ENCODE measurements at places on chromosomes 7 and 10. TPM values are rescaled to one million over a fixed set of nuclear protein-coding genes. Genes with fewer than 3 reads are reported as not detected.

The LRRC18 gene
- not detected for total RNA-seq

The ODAD2 gene
- total RNA-seq, result not detected

The PBLD gene
- total RNA-seq, result 0.69 TPM

The CYP26C1 gene
- total RNA-seq, result not detected

The PNLIPRP1 gene
- not detected for total RNA-seq

The GPR141 gene
- total RNA-seq, result not detected

The VSTM4 gene
- total RNA-seq, result 0.06 TPM

The POMZP3 gene
- total RNA-seq, result 6.9 TPM

The CXCL12 gene
- total RNA-seq, result not detected

The PFKFB3 gene
- total RNA-seq, result 157 TPM

The NUTM2E gene
- 0.28 TPM for total RNA-seq

GRCh38 chr10:58662314-58662713 lies 149.6 kb downstream of the BICC1 start:
- H3K27me3 ChIP-seq, result no peaks in the 10 kb centered on the region
- no peak overlapping the region for H3K27ac ChIP-seq
- H3K4me1 ChIP-seq, result no peaks in the 10 kb centered on the region

GRCh38 chr10:33804584-33804983 lies 470.1 kb upstream of the NRP1 start:
- no peak for ATAC-seq
- no peaks in the 10 kb centered on the region for H3K36me3 ChIP-seq
- no peak overlapping the region for H3K27ac ChIP-seq
- no peaks in the 10 kb centered on the region for H3K4me1 ChIP-seq

GRCh38 chr10:102773986-102774385 lies 30.2 kb downstream of the WBP1L start:
- H3K27me3 ChIP-seq, result no peaks in the 10 kb centered on the region
- H3K27ac ChIP-seq, result peak overlapping the region; percentile 61
- peaks cover 43% of the 10 kb centered on the region for H3K4me1 ChIP-seq
- peak overlapping the region; percentile 4 for H3K4me3 ChIP-seq
- H3K36me3 ChIP-seq, result peaks cover 26% of the 10 kb centered on the region
- peak; percentile 30 for ATAC-seq

GRCh38 chr7:6395898-6396595 lies 51.7 kb downstream of the DAGLB start:
- no peaks in the 10 kb centered on the region for H3K27me3 ChIP-seq
- H3K36me3 ChIP-seq, result peaks cover 83% of the 10 kb centered on the region
- H3K4me1 ChIP-seq, result peaks cover 40% of the 10 kb centered on the region
- peak overlapping the region; percentile 6 for H3K4me3 ChIP-seq
- H3K27ac ChIP-seq, result peak overlapping the region; percentile 87

- H3K36me3 ChIP-seq, result peaks cover 5% of the 10 kb centered on the region
- no peak overlapping the region for H3K4me3 ChIP-seq
- no peaks in the 10 kb centered on the region for H3K27me3 ChIP-seq
- ATAC-seq, result no peak
- no peak overlapping the region for H3K27ac ChIP-seq
These were observed 116.2 kb upstream of the SH2B2 start for GRCh38 chr7:102170393-102170970.

- H3K4me3 ChIP-seq, result no peak overlapping the region
- no peak overlapping the region for H3K27ac ChIP-seq
- no peaks in the 10 kb centered on the region for H3K36me3 ChIP-seq
These were observed 63.5 kb upstream of the PTN start for GRCh38 chr7:137407078-137407477.

DNA sequence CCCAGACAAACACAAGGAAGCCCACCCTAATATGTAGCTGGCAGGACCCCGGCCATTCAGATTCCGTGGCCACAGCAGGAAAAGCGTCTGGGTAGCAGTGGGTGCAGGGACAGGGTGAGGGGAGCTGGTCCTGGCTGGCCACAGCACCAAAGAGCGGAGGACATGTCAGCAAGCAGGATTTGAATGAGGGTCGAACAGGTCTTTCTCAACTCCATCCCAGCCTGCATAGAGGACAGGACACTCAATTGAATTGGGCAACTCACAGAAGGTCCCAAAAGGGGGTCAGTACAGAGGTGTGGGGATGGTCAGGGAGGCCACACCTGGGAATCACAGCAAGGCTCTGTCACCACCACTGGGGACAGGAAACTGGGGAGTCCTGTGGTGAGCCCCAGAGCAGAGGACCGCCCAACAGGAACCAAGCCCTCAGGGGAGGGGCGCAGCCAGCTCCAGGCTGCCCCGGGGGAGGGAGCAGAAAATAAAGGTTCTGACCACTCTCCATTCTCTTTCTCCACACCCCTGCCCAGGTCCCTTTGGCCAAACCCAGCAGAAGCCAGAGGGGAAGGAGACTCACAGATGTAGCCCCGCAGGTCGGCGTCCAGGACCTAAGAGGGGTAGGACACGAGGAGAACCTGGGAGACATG lies 108.7 kb upstream of the PPP2R2D start:
- no peak overlapping the region for H3K4me3 ChIP-seq
- H3K27me3 ChIP-seq, result peaks cover 24% of the 10 kb centered on the region
- H3K27ac ChIP-seq, result no peak overlapping the region
- H3K36me3 ChIP-seq, result no peaks in the 10 kb centered on the region
- no peaks in the 10 kb centered on the region for H3K4me1 ChIP-seq
- ATAC-seq, result no peak

DNA sequence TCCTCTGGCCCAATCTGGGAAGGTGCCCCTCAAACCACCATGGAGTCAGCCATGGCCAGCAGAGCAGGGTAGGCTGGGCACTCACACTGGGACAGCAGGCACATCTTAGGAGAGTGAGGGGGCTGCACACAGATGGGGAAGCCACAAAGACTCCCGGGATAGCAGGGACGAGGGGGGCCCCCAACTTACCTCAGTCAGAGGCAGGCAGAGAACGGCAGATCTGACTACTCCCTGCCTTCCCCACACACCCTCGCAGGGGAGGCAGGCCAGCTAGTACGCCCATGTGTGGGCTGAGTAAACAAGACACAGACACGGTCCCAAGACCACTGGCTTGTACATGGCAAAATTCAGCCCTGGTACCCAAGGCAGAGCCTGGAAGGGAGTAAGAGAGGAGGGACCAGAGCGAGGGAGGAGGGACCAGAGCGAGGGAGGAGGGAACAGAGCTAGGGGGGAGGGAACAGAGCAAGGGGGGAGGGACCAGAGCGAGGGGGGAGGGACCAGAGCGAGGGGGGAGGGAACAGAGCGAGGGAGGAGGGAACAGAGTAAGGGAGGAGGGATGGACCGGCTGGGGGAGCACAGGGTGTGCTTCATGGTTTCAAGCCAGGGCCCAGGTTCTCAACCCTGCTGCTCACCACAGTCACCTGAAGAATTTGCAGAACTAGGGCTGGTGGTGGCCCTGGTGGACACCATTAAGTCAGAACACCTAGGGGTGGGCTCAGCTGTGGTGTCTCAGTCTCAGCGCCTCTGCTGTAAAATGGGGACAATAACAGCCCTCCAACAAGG lies 73.8 kb downstream of the RGS10 start:
- no peaks in the 10 kb centered on the region for H3K36me3 ChIP-seq
- no peaks in the 10 kb centered on the region for H3K27me3 ChIP-seq
- no peak overlapping the region for H3K27ac ChIP-seq
- no peak for ATAC-seq

- ATAC-seq, result no peak
- H3K36me3 ChIP-seq, result no peaks in the 10 kb centered on the region
- H3K4me3 ChIP-seq, result no peak overlapping the region
- no peaks in the 10 kb centered on the region for H3K4me1 ChIP-seq
These were observed 214.8 kb upstream of the CTBP2 start for GRCh38 chr10:125375210-125375609.

- peak overlapping the region; percentile 50 for H3K27ac ChIP-seq
- H3K4me3 ChIP-seq, result no peak overlapping the region
- peak; percentile 77 for ATAC-seq
- peaks cover 13% of the 10 kb centered on the region for H3K27me3 ChIP-seq
- no peaks in the 10 kb centered on the region for H3K36me3 ChIP-seq
These were observed 30.4 kb downstream of the DDC start for GRCh38 chr7:50534690-50535290.

DNA sequence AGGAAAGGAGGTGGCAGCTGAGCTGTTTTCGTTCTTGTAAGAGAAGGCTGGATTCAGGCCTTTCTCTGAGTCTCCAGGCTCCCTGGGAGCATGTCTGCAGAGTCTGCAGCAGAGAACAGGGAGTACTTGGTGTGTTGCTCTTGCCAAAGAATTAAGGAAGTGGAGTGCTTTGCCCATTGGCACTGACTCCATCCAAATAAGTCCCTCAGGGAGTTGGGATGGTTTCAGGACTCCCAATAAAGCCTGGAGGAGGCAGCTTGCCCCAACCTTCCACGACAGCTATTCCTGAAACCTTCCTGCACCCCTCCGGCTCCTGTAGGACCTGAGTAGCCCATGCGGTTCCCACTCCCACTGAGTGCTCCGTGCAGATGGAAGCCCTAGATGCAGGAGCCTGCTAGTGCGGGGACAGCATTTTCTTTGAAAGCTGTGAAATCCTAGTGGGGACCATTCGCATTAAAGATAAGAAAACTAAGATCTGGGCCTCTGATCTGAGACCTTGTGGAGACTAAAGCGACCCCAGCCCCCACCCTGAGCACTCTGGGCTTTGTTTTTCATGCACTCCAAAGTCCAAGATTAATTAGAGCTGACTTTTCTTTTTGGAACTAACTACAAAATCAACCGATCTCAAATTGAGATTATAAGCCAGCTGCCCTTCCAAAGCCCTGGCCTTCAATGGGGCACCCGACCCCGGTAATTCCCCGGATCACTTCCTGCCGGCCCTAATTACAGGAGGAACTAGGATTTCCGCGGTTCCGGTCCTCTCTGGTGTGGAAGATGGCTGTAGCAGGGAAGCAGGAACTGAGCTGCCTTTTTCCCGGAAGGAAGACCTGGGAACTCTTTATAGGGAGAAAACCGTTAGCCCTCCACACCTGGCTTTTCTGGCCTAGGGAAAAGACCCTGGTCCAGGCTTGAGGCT lies 110.2 kb downstream of the COL13A1 start:
- H3K4me1 ChIP-seq, result no peaks in the 10 kb centered on the region
- peaks cover 7% of the 10 kb centered on the region for H3K27me3 ChIP-seq

DNA sequence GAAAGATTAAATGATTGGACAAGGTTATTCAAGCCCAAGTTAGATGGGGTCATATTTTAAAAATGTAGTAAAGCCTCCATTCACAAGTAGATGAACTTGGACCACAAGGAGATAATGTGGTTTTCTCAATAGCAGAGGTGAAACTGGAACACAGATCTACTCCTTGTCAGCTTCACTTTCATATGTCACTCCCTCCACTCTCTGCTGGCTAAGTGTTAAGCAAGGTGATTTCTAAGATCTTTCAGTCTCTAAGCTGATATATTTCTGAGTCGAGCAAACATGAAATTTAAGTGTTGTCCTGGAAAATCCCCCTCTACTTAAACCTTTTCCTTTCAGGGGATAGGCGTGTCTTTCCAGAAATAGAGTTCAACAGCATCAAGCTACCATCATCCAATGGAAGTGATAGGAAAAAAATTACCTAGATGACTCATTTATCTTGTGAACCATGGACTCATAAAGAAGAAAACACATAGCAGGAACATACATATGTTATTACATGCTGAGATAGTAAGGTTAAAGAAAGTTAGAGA lies 275.0 kb downstream of the PTEN start:
- no peaks in the 10 kb centered on the region for H3K36me3 ChIP-seq
- no peak overlapping the region for H3K27ac ChIP-seq
- no peaks in the 10 kb centered on the region for H3K27me3 ChIP-seq
- peak; percentile 96 for ATAC-seq
- peak overlapping the region; percentile 16 for H3K4me3 ChIP-seq

GRCh38 chr10:3110782-3111620 lies 43.7 kb downstream of the PFKP start:
- ATAC-seq, result no peak
- peaks cover 91% of the 10 kb centered on the region for H3K36me3 ChIP-seq
- peaks cover 7% of the 10 kb centered on the region for H3K4me1 ChIP-seq
- no peaks in the 10 kb centered on the region for H3K27me3 ChIP-seq

- no peak overlapping the region for H3K27ac ChIP-seq
- H3K4me1 ChIP-seq, result peaks cover 7% of the 10 kb centered on the region
- peaks cover 26% of the 10 kb centered on the region for H3K27me3 ChIP-seq
- no peak for ATAC-seq
These were observed 19.7 kb downstream of the AFAP1L2 start for GRCh38 chr10:114384601-114385000.

DNA sequence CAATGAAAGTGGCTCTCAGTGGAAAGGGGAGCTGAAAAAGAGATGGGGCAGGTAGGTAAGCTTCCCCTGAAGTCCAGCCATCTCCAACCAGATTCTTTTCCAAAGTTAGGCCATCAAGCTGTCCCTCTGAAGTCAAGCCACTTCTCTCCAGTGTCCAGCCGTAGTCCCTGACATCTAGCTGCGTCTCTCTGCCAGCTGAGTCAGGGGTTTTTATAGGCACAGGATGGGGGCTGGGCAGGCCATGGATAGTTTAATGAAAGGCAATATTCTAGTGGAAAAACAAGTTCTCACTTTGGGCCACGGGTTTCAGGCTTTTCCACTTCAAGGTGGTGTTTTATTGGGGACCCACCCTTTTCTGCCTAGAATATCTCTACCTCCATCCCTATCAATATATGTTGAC lies 36.8 kb downstream of the AVL9 start:
- H3K4me1 ChIP-seq, result peaks cover 18% of the 10 kb centered on the region
- H3K27me3 ChIP-seq, result no peaks in the 10 kb centered on the region
- H3K36me3 ChIP-seq, result peaks cover 4% of the 10 kb centered on the region

- no peaks in the 10 kb centered on the region for H3K36me3 ChIP-seq
- no peaks in the 10 kb centered on the region for H3K27me3 ChIP-seq
- no peak overlapping the region for H3K4me3 ChIP-seq
- H3K27ac ChIP-seq, result no peak overlapping the region
- no peaks in the 10 kb centered on the region for H3K4me1 ChIP-seq
These were observed 123.3 kb downstream of the USP6NL start for GRCh38 chr10:11488126-11488525.

- no peak overlapping the region for H3K27ac ChIP-seq
- no peaks in the 10 kb centered on the region for H3K36me3 ChIP-seq
- no peak overlapping the region for H3K4me3 ChIP-seq
- H3K27me3 ChIP-seq, result no peaks in the 10 kb centered on the region
These were observed 57.7 kb downstream of the MYPN start for GRCh38 chr10:68166871-68167585.

DNA sequence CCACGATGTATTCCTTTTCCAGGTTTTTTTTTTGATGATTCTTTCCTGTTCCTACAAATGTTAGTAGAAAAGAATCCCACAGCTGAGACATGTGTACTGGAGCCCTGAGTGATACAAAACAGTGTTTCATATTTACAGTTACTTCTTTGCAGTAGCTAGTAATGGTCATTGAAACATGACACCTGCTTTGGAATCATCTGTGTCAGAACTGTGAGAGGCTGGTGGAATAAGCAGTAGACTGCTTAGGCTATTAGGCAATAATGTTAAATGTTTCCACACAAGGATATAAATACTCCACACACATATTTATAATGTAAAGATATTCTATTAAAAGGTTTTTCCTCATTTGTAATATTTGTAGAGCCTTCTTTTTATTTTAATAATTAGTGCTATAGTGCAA lies 394.0 kb downstream of the THSD7A start:
- no peaks in the 10 kb centered on the region for H3K36me3 ChIP-seq
- no peak overlapping the region for H3K27ac ChIP-seq
- H3K27me3 ChIP-seq, result no peaks in the 10 kb centered on the region
- no peak for ATAC-seq
- no peak overlapping the region for H3K4me3 ChIP-seq
- no peaks in the 10 kb centered on the region for H3K4me1 ChIP-seq

GRCh38 chr7:105245398-105246114 lies 143.2 kb downstream of the SRPK2 start:
- ATAC-seq, result no peak
- no peaks in the 10 kb centered on the region for H3K27me3 ChIP-seq
- H3K4me3 ChIP-seq, result no peak overlapping the region
- no peak overlapping the region for H3K27ac ChIP-seq

Data from activated T-helper 17 cell treated with anti-CD3 and anti-CD28 coated beads, Interleukin-2, amount 50 U/mL, for 72 hours (primary cell).